CD8-positive, alpha-beta memory T cell (primary cell): ENCODE measurements at places on chromosomes 5 and 9. TPM values are rescaled to one million over a fixed set of nuclear protein-coding genes. Genes with fewer than 3 reads are reported as not detected.

GRCh38 chr9:109863961-109864360, 84.0 kb downstream of the PALM2AKAP2 start:
- DNase-seq = no peak

- peak; percentile 41 for DNase-seq
These were observed 55.7 kb downstream of the DPYSL3 start for GRCh38 chr5:147453875-147454814.

Gene JAKMIP2
- total RNA-seq = 1.8 TPM

GRCh38 chr9:107049046-107049802, 186.3 kb downstream of the ZNF462 start:
- no peak for DNase-seq
